ENCODE measurements at places on chromosomes 16 and 17.

DNA sequence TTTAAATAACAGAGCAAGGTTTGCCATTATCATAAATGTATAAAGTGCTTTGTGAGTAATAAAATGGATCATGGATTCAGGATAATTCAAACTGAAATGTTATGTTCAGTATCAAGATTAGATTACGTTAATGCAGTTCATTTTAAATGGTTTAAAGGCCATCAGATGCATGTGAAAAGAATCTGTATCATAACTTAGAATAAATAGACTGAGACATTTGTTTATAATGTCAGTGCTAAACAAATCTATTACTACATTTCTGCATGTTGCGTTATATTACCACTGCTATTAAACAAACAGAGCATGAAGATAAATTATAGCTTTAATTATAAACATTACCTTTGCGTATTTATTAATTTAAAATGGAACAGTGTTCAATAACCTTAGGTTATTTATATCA lies 160.2 kb downstream of the TOX3 start:
- DNase-seq: no peak

- DNase-seq: no peak
These were observed 20.8 kb upstream of the DNAH17 start for GRCh38 chr17:78598013-78598471.

GRCh38 chr16:85640254-85640558 lies 27.1 kb downstream of the GSE1 start:
- no peak for DNase-seq

DNA sequence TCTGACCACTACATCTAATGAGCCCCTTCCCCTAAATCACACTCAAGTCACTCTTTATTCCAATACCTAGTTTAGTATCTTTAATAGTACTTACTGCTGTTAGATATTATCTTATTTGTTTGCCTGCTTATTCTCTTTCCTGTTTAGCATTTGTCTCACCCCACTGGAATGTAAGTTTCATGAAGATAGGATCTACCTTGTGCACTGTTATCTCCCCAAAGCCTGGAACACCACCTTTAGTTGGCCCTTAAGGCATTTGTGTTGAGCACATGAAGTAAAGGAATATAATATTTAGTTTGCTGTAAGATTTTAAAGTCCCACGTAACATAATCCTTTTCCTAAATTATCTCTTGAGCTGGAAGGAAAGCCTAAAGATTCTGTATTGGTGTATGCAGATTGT lies 50.2 kb downstream of the VPS35L start:
- DNase-seq: no peak

DNA sequence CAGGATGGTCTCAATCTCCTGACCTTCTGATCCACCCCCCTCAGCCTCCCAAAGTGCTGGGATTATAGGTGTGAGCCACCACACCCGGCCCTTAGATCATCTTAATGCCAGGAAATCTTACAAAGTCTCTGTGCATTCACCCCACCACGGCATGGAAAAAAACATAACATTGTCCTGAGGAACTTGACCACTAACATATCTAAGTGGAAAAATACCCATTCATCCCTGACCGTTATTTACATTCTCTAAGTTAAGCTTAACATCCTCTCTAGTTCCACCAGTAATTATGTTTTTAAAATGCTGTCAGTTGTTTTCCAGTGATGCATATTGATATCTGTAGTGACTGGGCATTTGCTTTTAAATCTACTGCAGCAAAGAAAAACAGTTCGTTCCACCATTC lies 3.4 kb upstream of the HID1 start:
- DNase-seq: no peak

- no peak for DNase-seq
These were observed 224.6 kb upstream of the N4BP1 start for GRCh38 chr16:48834576-48834975.

GRCh38 chr17:61456061-61456681 lies 3.9 kb downstream of the TBX4 start:
- DNase-seq: no peak

GRCh38 chr17:17510456-17511292 lies 14.5 kb upstream of the RASD1 start:
- no peak for DNase-seq

DNA sequence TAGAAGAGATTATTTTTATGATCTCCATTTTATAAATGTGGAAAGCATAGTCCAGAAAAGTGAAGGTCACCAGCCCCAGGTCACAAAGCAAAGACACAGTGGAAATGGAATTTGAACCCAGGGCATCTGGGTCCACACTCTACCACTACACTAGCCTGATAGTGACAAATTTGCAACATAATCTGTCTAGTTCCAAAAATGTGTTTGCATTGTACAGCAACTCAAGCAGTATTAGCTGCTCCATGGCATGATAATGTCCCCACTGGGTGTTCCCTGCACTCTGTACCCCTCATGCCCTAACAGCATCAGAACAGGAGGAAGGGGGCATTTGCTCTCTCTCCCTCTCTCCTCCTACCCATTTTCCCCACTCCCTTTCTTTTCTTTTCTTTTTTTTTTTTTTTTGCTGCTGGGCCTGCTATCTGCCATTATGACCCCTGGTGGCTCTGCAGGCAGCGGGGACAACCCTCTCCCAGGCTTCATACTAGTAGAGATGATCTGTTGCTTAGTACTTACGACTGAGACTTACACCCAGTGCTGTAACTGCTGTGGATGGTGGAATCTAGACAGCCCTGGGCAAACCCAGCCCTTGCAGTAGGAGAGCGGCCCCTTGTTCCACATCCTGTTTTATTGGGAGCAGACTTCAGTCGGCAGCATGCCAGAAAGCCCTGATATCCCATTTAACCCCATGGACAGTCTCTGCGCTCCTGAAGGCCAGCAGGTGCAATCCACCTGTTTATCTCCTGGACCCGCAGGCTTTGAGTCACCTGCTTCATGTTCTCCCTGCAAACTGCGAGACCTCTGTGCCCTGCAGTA lies 306.3 kb downstream of the SOX9 start:
- no peak for DNase-seq

GRCh38 chr17:4318596-4318995 lies 47.9 kb downstream of the UBE2G1 start:
- DNase-seq: no peak

DNA sequence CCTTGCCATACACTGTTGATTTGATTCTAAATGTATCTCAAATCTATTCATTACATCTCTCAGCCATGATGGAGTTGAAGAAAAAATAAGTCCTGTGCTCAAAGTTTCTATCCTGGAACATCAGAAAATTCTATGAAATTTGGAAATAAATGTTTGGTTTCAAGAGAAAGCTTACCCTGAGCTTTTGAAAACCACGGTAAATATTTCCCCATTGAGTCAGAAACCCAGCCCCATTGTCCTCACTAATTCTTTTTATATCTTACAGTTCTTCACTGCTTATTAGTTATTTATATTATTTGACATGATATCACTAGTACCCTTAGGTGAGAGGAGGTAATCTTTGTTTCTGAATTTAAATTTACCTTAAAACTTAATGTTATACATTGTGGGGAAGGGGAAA lies 128.5 kb downstream of the MRTFB start:
- no peak for DNase-seq

- DNase-seq: no peak
These were observed 114.3 kb downstream of the MSI2 start for GRCh38 chr17:57370619-57371018.

DNA sequence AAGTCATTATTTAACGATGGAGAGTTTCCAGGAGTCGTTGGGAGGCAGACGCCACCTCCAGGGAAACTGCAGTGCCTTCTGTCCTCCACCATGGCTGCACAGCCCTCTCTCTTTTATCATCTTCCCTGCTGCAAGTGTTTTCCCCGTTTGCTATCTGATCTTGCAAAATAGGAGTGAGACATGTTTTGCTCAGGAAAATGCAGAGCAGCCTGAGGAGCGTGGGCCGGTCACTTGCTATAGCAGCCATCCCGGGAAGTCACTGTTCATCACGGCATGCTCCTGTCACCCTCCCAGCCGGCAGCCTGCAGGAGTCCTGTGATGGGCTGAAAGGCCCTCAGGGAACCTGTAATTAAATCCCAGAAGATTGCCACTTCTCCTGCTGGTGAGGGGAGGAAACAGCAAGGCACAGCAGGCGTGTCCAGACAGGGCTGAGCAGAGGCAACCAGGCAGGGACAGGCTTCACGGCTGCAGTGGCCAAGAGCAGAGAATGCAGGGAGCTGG lies 143.1 kb downstream of the GSG1L start:
- peak; percentile 29 for DNase-seq

DNA sequence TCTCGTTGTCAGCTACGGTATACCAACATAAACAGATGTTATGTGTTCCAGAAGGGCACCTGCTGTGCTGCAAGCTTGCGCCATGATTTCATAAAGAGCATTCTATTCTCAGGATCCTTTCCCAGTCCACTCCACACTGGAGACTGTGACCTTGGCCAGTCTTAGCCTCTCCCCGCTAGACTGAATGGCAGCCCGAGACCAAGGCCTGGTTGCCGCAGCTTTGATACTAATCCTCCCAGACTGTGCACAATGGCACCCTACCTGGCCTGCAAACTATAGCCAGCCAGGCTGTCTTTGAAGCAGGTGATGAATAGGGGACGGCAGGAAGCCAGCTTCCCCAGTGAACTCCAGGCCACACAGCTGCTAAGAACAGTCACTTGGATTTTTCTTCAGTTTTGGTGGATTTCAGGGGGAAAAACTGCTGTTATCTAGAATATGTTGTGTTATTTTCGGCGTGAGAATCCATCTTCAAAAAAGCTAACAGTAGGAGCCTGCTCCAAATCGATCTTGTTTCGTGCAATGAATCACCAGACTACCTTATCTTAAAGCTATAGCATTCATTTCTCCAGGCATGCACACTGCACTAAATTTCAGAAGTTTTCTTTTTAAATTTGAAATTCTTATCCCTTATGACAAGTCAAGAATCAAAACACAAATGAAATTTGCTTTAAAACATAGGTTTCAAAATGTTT lies 289.0 kb downstream of the CEP112 start:
- DNase-seq: no peak

All from 8988T (cell line).